Fibroblast of skin of left quadriceps (primary cell): ENCODE measurements at places on chromosomes 12 and 14.
A peak's percentile ranks its signal among the peaks of the same experiment; 100 is the strongest.

- DNase-seq: peak; percentile 26
Measured at GRCh38 chr14:104149617-104150135, 11.3 kb downstream of the KIF26A start.

DNA sequence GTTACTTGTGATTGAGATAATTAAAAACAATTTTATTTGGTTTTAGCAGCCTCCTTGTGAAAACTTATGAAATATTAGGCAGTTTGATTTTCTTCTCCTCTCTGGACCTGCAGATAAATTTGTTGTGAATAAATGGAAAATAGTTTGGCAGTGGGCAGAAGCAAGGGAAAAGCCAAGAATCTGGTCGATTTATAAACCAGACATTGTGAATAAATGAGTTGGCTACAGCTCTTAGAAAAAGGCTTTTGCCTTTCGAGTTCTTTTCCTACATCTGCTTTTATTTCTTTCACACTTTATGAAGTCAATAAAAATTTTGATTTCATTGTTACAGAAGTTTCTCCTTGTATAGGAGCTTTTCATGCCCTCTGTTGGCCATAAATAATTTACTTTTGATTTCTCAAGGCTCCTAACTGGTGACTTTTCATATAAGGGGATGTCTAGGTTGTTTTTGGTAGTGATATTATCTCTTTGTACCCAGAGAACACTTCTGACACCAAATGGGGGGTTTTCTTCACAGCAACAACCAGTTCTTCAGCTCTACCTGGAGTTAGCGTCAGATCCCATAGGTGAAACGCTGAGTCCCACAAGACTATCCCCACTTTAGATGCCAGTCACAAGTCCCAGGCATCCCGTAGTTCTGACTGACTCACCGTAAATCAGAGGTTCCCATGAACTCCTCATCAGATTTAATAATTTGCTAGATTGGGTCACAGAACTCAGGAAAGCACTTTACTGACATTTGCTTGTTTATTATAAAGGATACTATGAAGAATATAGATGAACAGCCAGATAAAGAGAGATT, 136.5 kb upstream of the DNM1L start:
- no peak for DNase-seq

DNA sequence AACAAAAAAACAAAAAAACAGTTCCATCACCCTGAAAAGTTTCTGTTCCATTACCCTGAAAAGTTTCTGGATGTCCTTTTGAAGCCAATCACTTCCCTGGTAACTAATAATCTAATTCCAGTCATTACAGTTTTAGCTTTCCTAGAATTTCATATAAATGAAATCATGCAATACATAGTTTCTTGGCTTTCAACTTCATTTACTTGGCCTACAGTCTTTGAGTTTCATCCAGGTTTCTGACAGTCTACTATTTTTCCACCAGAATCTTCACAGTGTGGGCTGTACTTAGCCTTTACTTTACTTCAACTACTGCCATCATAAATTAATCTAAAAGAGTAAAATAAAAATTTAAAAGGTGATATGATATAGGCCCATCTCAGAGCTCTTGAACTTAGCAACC, 55.5 kb downstream of the RPS6KA5 start:
- no peak for DNase-seq

DNA sequence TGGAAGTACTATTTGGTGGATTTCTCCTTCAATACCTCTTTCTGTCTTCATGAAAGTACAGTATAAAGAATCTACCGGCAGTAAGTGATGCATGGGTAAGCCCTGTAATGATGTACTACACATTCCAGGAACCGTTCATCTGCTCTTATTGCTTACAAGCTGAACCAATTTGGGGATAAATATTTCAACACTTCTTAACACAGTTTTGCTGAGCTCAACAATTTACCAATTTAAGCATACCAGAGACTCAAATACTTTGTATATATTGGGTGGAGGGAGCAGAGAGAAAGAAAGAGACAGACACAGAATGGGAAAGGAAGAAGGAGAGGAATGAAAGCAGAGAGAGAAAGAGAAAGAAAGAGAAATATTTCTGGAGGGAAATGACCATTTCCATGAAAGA, 821.1 kb upstream of the FLRT2 start:
- no peak for DNase-seq

DNA sequence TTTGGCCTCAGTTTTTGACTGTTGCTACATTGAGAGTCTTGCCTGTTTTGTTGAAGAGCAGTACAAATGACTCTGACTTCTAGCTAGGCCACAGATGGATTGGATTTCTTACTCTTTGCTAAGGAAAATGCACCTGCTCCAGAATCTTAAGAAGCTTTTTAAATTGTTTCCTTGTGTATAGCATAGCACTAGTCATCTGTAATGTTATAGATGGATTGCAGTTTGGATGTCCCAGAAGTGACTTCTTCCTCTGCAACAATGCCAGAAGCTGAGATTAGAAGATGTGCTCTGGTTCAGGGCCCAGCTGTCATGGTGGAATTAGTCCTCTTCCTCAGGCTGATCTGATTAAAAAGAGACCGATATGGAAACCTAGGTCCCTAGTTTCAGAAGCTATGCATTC, 67.9 kb downstream of the DAAM1 start:
- DNase-seq: no peak
